AG04449 (cell line): ENCODE measurements at places on chromosomes 11 and 22.

DNA sequence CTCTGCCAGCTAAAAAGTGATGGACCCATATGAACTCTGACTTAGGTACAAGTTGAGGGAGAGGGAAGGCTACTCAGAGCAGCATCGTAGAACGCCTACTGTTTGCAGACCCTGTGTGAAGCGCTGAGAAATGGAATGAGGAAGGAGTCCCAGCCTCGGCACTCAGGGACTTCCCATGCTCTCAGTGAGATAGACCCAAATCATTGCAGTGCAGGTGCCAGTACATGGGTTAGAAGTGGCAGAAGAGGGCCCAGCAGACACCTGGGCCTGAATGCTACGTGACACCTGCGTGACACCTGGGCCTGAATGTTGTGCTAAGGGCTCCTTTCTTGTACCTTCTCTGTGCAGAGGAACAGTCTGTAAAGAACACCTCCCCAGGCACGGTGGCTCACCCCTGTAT is 2.6 kb upstream of the PDGFB start:
- DNase-seq: no peak

GRCh38 chr22:29883775-29884097 is 762 bp downstream of the MTMR3 start:
- no peak for DNase-seq

GRCh38 chr11:3767536-3767935 is 29.8 kb downstream of the NUP98 start:
- DNase-seq: no peak

DNA sequence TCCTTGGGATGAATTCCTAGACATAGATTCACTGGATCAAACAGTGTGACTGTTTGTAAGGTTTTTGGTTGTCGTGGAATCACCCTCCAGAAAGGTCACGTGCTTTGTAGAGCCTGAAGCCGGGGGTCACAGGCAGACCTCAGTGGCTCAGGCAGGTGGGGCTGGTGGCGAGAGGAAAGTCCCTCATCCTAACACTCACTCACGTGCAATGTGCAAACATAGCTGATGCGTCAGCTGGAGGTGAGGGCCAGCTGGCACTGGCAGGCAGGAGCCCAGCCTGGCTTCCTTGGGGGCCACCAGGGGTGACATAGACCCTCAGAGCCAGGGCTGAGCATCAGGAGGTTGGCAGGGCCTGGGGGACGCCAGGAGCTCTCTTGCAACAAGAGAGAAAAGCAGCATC is 90.0 kb downstream of the ARHGAP8 start:
- DNase-seq: no peak

DNA sequence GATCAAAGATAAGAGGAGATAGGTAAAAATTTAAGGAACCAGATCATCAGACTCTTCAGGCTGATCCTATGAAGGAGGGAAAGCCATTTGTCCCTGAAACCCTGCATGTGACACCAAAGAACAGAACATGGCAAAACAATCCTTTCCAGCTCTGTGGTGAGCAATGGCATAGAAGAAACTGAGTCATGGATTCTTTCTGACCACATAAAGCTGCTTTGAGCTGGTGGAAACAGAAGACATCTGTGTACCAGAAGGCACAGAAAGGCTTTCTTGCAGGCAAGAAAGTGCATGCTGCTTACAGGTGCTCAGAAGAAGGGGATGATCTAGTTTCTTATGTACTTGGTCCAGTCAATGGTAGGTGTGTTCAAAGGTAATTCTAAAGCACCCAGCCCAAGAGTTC is 45.0 kb upstream of the APOA1 start:
- DNase-seq: no peak

DNA sequence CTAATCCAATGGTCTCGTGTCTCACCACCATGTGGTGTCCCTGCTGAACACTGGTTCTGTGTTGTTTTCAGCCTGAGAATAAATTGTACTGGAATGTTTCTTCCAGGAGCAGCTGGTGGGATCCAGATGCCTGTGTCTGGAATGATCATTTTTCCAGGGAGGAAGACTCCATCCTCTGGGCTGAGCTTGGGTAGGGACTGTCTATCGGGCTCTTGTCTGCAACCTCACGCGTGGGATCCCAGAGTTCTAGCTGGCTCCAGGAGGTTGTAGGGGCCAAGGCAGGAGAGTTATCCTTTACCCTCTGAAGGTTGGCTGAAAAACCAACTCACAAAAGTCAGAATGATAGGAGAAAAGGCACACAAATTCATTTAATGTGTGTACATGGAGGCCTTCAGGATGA is 144.1 kb upstream of the B3GAT1 start:
- no peak for DNase-seq

- DNase-seq: no peak
Observed at GRCh38 chr11:69199583-69200315, 44.0 kb downstream of the SMIM38 start.

- no peak for DNase-seq
Observed at GRCh38 chr11:20132667-20133039, 27.6 kb downstream of the DBX1 start.
